Motor neuron (in vitro differentiated cells): ENCODE measurements at places on chromosomes 6 and 20. TPM values are rescaled to one million over a fixed set of nuclear protein-coding genes. Genes with fewer than 3 reads are reported as not detected.

DNA sequence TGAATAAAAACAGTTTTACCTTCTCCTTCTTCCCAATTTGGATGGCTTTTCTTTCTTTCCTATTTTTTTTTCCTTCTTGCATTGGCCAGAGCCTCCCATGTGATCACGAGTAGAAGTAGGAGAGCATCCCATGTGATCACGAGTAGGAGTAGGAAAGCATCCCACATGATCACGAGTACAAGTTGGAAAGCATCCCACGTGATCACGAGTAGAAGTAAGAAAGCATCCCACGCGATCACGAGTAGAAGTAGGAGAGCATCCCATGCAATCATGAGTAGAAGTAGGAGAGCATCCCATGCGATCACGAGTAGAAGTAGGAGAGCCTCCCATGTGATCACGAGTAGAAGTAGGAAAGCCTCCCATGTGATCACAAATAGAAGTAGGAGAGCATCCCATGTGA, 218.6 kb downstream of the DLL1 start:
- no peak for ATAC-seq

- peak; percentile 93 for ATAC-seq
Measured at GRCh38 chr6:56642366-56643261, at the start of gene DST. DST (minus strand) TSS chr6:56642889.

GRCh38 chr6:7646394-7646793, 56.4 kb downstream of the SNRNP48 start:
- no peak for ATAC-seq

DNA sequence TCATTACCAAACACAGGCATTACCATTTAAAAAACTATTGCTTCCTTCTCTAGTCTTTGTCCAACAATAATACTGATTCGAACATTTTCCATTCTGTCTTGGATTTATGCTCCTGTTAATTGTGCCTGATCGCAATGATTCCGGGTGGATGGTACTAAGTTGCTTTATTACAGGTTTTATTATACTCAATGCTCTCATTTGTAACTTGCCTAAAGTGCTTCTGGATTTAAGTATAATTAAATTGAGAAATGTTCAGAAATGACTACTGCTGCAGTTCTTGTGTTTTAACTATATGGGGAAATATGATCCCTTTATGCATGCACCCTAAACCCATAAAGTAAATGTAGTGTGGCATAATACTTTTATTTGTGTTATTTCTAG, 7.2 kb downstream of the TFAP2A start:
- no peak for ATAC-seq

DNA sequence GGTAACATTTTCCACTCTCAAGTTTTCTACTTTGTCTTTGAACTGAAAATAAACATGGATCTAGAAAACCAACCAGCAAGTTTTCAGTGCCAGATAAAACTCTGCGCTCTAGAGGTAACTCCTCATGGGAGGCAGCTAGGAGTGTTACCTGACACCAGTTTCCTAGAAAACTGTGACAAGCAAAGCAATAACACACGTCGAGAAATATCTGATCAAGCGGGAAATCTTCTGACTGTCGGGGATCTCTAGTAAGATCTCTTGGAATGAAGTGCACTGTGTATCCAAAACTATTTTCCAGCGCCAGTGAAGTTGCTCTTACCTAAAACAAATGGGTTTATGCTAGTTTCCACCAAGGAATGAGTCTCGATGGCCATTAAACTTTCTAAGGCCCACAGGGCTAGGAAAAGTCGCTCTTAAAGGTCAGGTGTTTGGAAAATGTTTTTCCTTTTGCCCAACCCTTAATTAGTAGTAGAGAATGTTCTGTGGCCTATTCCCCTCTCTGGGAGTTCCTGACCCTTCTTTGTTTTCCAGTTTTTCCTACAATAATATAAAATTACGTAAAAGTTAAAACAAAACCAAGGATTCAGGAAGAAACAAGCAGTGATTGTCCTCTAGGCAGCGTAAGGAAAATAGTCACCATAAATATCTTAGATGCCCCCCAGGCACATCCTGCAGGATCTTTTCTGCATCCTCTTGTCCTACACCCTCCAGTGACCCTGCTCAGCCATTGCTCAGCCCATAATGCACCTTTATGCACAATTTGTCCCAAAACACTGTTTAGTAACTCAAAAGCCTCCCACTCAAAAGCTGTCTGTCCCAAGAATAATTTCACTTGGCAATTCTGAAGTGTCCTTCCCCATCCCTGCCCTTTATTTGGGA, 137.7 kb upstream of the AKAP12 start:
- no peak for ATAC-seq

DNA sequence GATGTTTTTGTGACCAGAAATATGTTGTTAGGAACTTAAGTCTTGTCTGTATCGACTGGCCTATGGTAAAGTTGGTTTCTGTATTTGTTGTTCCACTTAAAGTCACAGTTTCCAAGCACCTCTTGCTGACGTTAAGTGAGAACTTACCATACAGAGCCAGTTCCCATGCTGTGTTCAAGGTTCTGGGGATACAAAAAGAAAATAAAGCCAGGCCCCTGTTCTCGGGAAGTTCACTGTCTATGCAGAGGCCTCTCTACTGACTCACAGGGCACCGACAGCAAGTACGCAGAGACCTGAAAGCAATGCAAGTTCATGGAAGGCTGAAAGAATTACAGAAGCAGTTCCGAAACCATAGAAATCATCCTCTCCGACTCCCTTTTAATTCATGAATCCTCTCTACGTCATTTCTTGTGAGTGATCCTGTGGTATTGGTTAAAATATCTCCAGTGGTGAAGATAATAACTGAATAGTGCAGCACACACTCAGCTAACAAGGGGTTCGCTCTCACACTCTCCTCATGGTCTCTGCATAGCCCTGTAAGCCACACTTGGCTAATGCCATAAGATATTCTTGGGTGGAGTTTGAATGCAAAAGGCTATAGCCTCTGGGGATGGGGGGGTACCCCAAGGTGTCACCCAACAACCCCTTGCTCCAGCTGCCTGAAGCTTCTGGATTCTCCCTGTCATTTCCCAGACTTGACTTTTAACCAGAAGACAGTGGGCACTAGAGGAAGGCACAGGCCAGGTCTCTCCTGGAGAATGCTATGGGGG, 91.2 kb upstream of the EXOC2 start:
- peak; percentile 57 for ATAC-seq

- ATAC-seq = no peak
Measured at GRCh38 chr6:90388395-90388794, 91.8 kb upstream of the BACH2 start.

GRCh38 chr20:9363673-9364072, 150.7 kb upstream of the LAMP5 start:
- no peak for ATAC-seq

DNA sequence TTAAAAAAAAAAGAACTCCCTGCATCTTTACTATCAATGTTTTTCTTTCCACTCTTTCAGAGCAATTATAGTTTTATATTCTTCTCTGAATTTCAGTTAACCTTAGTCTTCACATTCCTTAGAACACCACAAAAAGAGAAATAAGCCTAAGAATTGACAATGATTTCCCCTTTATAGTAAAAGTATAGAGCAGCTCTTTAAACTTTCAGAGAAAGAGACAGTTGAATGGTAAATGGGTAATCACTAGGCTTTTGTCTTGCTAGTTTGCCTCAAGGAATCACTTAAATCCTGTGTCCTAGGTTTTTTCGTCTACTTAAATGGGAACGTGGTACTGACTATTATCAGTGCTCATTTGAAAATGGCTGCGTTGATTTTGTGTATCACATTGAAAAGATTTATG, 31.8 kb downstream of the SLX4IP start:
- no peak for ATAC-seq

- ATAC-seq = no peak
Measured at GRCh38 chr20:63416631-63417030, 55.5 kb upstream of the CHRNA4 start.

DNA sequence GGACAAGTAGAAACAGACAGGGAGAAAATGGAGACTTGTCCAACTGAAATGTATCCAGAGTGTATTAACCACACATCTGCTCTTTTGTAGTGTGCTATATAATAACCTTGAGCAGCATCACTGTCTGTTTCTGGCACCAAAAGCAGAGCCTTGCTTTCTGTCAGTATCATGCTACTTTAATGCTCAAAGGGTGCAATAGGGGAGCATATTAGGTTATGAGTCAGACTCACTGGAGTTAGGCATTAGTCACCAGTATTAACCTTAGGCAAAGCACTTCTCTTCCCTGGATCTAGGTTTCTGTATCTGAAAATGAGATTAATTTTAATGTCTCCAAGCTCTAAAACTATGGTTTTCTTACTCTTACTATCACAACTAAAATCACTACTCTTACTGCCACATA, 280.1 kb downstream of the TFAP2B start:
- ATAC-seq = no peak

- ATAC-seq = no peak
Measured at GRCh38 chr6:38684237-38684636, 18.7 kb downstream of the GLO1 start.

- no peak for ATAC-seq
Measured at GRCh38 chr20:34514897-34515483, 1.2 kb upstream of the DYNLRB1 start.

GRCh38 chr20:38557174-38557573, 23.8 kb upstream of the ADIG start:
- no peak for ATAC-seq

DNA sequence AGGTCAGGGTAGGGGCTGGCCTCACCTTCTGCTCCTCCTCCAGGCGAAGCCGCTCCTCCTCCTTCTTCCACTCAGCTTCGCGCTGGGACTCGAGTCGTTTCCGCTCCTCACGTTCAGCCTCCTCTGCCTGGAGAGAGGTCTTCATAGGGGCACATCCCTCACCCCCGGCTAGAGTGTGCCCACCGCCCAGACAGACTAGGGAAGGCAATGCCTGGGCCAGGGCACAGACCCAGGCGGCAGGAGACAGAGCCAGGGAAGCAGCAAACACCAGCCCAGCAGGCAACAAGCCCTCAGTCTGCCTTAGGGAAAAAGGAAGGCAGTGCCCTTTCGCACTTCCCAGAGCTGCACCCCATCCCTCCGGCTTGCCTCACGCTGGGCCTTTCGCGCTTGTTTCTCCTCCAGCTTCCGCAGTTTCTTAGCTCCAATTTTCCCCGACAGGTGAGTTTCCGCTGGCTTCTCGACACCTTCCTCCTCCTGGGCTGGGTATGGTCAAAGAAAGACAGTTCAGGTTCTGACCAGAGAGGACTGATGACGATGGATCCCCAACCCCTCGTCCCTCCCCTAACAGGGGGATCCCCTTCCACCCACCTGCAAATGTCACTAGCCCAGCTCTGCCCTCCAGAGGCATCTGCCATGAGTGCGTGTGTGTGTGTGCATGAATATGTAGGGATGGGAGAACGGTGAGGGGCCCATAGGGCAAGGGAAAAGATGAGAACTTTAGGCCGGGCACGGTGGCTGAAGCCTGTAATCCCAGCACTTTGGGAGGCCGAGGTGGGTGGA, 4.3 kb downstream of the DDRGK1 start:
- no peak for ATAC-seq

DNA sequence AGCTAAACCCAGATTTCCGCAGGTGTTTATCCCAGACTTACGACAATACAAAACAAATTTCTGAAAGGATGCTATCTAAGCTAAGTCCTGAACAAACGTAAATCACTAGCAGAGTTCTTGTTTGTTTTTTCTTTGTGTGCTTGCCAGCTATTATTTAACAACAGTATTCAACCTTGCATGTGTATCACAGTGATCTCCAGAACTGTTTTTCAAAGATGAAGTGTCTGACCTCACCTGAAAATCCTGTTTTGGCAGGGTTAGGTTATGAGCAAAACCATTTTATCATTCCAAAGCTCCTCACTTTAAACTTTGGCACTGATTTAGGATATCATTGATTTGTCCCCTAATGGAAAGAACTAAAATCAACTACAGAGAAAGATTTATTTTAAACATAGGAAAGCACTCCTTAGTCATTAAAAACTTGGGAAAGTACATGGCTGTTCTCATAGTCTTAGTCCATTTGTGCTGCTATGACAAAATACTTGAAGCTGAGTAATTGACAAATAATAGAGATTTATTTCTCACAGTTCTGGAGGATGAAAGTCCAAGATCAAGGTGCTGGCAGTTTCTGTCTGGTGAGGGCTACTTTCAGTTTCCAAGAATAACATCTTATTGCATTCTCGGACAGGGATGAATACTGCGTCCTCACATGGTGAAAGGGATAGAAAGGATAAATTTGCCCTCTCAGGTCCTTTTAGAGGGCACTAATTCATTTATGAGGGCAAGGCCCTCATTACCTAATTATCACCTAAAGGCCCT, 20.8 kb upstream of the BMP5 start:
- ATAC-seq = no peak

DNA sequence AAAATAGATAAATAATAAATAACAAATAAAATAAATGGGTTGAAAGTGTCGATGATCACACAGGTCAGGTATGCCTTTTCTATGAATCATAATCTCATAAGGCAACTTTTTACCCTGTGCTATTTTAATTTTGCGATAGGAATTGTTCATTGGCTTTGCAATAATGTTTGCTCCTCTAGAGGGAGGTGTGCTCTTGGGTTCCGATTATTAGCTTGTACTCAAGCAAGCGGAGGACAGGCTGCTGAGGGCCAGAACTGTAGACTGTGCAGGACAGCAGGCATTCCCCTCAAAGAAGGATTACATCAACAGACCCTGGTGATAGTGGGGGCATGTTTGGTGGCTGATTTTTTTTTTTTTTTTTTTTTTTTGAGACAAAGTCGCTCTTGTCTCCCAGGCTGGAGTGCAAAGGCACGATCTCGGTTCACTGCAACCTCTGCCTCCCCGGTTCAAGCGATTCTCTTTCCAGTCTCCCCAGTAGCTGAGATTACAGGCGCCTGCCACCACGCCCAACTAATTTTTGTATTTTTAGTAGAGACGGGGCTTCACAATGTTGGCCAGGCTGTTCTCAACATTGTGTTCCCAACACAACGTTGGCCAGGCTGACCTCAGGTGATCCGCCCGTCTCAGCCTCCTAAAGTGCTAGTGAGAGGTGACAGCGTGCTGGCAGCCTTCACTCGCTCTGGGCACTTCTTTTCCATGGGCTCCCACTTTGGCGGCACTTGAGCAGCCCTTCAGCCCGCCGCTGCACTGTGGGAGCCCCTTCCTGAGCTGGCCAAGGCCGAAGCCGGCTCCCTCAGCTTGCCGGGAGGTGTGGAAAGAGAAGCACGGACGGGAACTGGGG, 35.6 kb downstream of the RIOK1 start:
- ATAC-seq = peak; percentile 43

DNA sequence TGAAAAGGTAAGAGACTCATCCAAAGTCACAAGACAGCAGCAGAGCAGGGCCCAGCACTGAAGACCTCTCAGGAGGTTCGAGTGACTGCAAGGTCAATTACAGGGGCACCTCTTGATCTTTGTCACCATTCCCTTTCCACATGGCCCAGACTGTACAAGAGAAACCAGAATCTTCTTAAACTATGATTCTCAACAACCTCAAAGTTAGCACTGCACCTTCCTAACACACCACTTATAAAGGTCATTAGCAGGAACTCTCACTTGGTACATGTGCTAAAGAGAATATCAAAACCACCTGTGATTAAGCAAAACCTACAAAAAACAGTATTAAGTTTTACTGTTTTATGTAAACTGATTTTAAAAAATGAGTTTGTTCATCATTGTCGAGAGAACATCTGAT, 70.2 kb downstream of the DTNBP1 start:
- no peak for ATAC-seq

- no peak for ATAC-seq
Measured at GRCh38 chr20:45998761-45999160, 9.9 kb upstream of the MMP9 start.

The DDX27 gene
- 15.2 and 16.8 TPM in 2 replicates for total RNA-seq

The RBPJL gene
- total RNA-seq = not detected in 2 replicates

The COX7A2 gene
- total RNA-seq = 315 and 319 TPM in 2 replicates

The SAMD3 gene
- 2.6 and 7.3 TPM in 2 replicates for total RNA-seq

The GMPR gene
- 6.7 and 9.6 TPM in 2 replicates for total RNA-seq

The NHSL1 gene
- total RNA-seq = 7.0 and 8.2 TPM in 2 replicates

The ETV7 gene
- not detected in 2 replicates for total RNA-seq

The LGSN gene
- total RNA-seq = 0.36 and 1.0 TPM in 2 replicates

The THBS2 gene
- total RNA-seq = 0.45 and 0.59 TPM in 2 replicates
